ENCODE measurements at places on chromosomes 1 and 21.

DNA sequence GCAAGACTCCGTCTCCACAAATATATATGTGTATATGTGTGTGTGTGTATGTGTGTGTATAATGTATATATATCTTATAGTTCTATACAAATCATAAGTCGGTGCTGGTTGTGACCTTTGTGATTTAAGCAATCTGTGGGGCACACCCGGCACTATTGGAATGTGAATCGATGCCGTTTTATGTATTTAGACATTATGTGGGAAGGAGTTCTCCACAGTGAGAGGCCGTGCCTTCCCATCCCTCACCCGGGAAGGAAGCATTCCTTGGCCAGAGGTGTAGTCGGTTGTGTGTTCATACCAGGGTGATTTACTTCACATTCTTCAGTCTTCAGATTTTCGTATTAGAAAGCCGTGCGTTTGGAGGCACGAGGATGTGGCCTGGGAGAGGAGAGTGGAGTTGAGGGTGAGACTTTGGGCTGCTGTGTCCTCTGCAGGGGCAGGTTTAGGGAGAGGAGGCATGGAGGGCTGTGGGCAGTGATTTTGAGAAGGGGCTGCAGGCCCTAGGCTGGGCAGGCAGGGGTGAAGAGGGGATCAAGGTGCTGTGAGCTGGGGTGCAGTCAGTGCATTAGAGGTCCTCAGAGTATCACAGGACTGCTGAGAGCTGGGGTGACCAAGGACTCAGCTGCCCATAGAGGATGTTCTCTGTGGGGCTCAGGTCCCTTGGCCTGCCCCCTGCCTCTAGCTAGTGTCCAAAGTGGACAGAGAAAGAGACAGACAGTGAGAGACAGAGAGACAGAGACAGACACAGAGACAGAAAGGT, 57.7 kb downstream of the TRIM11 start:
- no peak for DNase-seq

- DNase-seq, result no peak
These were observed 45.5 kb downstream of the EVA1C start for GRCh38 chr21:32457962-32458361.

DNA sequence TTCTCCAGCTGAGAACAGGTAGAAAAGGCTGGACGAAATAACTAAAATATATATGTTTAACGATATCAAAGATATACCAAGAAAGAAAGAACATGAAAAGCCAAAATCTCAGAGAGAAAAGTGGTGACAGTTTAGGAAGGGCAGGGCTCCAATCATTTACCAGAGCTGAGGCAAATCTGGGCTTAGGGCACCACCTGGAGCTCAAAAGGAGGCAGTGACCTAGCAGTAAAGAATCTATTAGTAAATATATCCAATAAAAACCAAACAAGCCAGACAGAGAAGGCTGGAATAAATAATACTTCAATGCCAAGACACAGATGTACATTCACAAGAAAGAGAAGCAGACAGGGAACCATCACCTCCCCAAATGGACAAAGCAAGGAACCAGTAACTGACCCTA, 43.5 kb downstream of the CHIA start:
- no peak for DNase-seq

DNA sequence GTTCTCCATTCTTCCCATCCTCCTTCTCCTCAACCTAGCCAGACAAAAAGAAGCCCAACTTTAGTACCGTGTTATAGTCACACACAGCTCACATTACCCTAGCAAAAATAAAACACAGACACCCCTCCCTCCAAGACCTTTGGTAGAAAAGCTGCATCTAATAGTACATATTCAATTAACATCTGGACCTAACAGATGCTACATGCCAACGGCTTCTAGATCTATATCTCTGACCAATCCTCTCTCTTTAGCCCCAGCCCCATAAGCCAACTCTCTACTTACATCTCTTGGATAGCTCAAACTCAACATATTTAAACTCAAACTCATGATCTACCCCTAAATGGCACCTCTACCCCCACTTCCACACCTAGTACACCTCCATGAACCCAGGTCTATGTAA, 233.1 kb downstream of the KCNH1 start:
- no peak for DNase-seq

DNA sequence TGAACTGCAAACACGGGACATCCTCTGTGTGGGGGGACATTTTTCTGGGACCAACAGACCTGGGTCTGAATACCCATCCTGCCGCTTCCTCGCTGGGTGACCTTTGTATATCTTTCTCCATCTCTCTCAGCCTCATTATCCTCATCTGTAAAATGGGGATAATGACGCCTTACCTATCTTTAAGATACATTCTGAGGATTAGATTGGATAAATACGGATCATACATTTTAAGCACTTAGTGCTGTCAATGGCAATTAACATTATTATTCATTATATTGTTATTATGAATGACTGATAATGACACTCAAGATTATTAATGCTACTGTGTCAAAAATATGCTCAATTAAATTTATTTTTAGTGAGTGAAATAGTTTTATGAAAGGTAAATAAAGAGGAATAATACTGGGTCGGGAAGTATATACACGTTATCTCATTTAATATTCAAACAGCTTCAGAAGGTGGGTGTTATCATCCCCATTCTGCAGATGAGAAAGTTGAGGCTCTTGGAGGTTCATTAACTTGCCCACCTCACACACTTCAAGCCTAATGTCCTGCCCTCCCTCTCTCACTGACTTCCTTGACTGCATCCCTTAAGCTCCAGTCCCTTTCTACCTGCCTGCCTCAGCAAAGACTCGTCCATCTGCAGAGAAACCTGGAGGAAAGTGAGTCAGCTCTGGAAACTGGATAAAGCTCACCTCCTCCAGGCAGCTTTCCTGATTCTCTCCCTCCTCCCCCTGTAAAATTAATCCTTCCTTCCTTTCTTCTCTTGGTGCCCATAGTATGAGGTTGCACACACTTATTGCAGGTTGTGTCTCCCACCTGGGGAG, 120.7 kb upstream of the JUN start:
- no peak for DNase-seq

DNA sequence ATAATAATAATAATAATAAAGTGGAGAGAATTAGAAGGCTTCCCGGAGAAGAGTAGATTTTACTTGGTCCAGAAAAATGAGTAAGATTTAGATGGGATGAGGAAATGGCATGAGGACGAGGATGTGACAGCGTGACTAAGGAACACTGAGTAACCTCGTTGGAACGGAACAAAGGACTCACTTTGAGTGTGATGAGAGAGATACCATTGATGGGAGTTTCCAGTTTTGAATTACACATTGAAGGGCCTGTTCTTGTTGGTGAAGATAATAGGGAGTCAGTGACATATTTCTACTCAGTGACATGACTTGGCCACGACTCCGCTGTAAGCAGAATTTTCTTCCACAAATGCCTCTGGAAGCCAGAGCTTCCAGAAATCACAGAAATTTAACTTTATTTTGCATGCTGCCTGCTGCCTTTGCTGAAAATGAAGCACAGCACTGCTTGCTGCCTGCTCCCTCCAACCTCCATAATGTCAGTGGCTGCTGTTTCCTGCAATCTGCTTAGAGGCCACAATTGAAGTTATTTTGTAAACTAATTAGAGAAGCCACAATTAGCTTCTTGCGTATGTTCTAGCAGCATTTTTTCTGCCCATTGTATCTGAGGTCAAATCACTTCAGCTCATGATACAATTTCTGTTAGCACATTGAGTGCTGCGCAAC, 33.7 kb upstream of the FBXO28 start:
- DNase-seq, result no peak

GRCh38 chr1:235434001-235434400, 66.8 kb downstream of the TBCE start:
- DNase-seq, result no peak

DNA sequence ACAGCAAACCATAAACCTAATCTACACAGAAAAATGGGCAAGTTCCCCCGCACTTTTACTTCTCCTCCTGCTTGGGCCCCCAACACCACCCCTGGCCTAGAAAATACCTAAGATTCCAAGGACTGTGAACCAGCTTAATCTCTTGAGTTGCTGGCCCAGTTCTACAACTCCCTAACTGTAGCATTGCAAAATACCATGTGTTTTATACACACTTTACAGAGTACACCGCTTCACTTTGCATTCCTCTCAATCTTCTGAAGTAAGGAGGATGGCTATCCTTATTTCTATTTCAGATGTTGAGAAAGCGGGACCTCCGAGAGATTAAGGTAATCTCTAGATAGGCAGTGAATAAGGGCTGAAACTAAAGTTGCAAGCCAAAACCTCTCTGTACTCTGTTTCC, 408.3 kb upstream of the NR5A2 start:
- DNase-seq, result no peak

GRCh38 chr1:204202481-204202880, 6.2 kb upstream of the KISS1 start:
- DNase-seq, result no peak

DNA sequence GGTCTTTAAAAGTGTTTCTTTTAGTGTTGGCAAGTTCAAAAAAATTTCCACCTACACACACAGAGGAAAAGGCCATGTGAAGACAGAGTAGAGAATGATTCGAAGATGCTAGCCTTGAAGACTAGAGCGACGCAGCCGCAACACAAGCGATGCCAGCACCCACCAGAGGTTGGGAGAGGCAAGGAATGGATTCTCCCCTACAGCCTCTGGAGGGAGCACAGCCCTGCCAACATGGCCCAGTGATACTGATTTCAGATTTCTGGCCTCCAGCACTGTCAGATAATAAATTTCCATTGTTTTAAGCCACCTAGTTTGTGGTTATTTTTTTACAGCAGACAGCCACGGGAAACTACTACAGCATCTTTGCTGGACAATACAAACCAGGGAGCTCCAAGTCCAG, 6.9 kb upstream of the ADAR start:
- DNase-seq, result no peak

- DNase-seq, result no peak
These were observed 50.6 kb downstream of the COLGALT2 start for GRCh38 chr1:183986941-183987340.

DNA sequence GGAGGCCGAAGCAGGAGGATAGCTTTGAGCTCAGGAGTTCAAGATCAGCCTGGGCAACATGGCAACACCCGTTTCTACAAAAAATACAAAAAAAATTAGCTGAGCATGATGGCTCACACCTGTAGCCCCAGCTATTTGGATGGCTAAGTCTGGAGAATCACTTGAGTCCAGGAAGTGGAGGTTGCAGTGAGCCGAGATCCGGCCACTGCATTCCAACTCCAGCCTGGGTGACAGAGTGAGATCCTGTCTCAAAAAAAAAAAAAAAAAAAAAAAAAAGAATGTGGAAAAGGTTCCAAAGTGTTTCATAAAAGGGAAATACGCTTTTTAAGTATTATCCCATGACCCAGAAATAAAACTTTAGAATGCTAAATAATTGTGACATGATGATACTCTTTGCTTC, 8.0 kb downstream of the S1PR1 start:
- DNase-seq, result no peak

DNA sequence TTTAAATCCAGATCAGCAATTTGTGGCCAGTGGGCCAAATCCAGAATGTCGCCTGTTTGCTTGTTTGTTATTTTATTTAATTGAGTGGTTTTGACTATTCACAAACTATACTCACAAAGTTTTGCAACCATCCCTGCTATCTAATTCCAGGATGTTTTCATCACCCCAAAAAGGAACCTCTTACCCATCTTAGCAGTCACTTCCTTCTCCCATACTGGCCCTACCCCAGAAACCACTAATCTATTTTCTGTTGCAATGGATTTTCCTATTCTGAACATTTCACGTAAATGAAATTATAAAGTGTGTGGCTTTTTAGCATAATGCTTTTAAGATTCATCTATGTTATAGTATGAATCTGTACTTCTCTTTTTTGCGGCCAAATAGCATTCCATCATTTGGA, 41.3 kb downstream of the WDTC1 start:
- no peak for DNase-seq

- no peak for DNase-seq
These were observed 59.2 kb downstream of the C1orf21 start for GRCh38 chr1:184445997-184446396.

DNA sequence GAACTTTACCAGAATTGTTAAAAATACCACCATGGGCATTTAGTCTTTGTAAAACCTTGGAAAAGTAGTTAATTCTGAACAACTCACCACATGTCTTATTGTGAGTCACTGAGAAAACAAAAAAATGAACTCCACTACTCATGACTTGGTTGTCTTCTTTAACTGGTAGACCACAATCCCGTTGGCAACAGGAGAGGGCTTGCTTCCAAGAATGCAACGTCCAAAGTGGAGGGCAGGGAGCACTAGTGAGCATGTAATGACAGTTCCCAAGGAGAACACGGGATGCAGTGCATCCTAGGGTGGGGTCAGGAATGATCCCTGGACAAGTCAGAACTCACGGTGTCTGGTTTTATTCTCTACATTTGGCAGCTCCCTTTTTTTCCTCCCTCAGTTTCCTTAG, 15.2 kb upstream of the HMCN1 start:
- DNase-seq, result no peak

DNA sequence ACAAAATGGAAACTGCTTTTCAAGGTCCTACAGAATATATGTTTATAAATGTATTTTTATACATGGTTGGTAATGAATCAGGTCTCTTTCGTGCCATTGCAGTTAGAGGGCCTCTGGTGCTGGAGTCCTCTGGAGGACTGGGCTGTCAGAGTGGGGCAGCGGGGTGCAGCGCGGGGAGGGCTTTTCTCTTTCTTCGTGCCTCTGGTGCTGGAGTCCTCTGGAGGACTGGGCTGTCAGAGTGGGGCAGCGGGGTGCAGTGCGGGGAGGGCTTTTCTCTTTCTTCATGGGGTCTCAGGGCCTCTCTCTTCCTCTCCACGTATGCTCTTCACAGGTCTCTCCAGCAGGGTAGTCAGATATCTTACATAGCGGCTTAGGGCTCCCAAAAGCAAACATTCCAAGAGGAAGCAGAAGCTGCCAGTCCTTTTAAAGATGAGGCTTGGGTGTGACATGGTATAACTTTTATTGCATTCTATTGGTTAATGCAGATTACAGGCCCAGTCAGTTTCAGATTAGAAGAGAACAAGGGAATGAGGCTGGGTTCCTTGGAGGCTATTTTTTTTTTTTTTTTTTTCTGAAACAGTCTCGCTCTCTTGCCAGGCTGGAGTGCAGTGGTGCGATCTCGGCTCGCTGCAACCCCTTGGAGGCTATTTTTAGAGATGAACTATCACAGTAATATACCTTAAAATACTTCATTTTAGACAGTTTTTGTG, 13.1 kb downstream of the SDCCAG8 start:
- DNase-seq, result no peak

DNA sequence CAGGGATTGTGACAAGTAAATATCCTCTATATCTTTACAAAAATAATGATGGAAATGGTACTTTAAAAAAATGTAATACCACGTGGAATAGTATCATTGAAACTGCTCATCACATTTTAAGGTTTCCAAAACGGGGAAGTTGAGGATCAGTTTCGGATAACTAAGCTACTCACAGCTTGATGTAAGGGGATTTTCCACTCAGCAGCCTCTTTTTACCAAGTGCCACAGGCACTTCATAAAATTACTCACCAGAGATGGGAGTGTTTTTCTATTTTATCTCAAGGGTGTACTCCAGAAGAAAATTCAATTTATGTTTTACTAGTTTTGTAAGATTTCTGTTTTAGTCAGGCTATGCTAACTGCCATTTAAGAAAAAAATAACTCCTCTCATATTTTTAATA, 91.7 kb downstream of the TPR start:
- DNase-seq, result no peak
